Urothelium cell line (cell line): ENCODE measurements at places on chromosomes 2 and 18.

DNA sequence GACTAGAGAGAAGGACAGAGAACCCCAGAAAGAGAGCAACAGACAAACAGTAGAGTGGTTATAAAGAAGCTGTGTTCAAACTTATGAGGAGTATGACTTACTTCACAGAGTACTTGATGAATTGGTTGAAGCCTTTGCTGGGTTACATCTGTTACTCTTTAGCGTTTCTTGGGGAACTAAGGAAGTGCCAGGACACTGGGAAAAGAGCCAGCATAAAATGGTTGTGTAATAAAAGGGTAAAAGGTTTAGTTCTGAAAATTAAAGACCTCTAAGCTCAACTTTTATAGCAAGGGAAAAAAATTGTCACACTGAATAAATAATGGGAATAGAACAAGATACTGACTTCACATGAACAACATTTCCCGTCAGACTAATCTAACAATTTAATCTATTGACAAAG lies 17.0 kb upstream of the STAT4 start:
- no peak for DNase-seq

DNA sequence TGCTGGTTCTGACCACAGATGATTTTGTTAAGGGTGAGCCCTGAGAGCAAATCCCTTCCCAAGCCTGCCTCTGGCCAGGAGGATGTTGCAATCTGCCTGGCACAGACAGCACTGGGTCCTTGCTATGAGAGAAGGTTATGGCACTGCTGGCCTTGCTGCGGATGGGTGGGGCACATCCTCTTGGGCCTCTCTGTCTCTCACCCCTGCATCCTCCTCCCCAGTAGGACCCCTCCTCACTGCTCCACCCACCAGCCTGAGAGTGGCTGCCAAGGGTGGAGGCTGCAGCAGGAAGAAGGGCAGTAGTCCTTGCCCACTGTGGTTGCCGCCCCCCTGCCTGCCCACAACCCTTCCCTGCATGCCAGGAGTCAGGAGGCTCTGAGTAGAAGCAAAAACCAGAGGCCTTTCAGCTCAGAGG lies 180.9 kb downstream of the ZBTB7C start:
- no peak for DNase-seq

GRCh38 chr18:77320971-77321559 lies 71.4 kb downstream of the GALR1 start:
- DNase-seq, result no peak

DNA sequence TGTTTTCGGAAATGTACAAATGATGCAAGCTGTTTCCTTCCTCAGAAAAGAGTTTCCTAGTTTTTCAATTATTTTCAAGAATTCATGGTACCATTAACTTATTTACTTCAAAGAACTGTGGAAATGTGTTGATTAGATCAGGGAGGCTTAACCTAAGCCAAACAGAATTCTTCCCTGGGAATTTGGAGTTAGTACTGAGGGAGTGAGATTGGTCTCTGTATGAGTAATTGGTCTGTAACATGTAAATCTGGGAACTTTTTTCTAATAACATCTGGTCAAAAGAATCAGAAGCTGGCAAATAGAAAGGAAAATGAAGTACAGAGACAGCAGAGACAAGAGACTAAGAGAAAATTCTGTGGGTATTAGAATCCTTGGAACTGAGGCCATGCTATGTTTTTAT lies 145.8 kb downstream of the BABAM2 start:
- DNase-seq, result no peak

DNA sequence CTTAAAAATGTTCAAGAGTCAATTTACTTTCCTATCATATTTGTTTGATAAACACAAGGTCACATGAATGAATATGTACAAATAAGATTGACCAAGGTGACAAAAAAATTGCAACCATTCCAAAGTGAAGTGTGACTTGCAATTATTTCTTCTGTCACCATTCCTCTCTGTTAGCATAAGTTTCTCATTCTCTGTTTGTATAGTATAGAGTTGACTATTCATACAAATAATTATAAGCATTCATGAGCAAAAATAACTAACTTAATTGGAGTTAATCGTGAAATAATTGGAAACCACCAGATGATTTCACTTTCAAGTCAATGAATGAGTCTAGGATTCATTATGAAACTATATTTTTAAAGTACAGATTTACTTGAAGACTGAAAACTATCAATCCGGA lies 42.1 kb downstream of the PGAP1 start:
- no peak for DNase-seq

GRCh38 chr2:147792966-147793617 lies 51.7 kb upstream of the ACVR2A start:
- DNase-seq, result peak; percentile 23

- DNase-seq, result no peak
These were observed 85.1 kb downstream of the UGP2 start for GRCh38 chr2:63926815-63927214.

- DNase-seq, result peak; percentile 14
These were observed 45.4 kb downstream of the SLC40A1 start for GRCh38 chr2:189534854-189535832.

GRCh38 chr18:37385846-37386778 lies 179.5 kb downstream of the CELF4 start:
- peak; percentile 11 for DNase-seq

- DNase-seq, result no peak
These were observed 13.8 kb upstream of the YWHAQ start for GRCh38 chr2:9644603-9645002.

DNA sequence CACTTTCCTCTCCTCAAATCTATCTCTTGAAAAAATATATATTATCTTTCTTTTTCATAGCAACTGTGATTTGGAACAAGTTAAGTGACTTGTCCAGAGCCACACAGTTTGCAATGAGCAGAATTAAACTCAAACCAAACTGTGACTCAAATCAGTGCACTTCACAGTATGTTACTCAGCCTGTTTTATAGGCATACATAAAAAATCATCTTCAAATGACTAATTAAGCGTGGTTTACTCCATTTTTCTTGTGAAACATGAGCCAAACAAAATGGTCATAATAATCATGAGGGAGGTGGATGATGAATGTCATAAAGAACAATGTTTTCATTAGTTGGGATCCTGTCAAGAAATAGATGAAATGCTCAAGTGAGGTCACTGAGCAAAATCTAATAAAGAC lies 6.1 kb upstream of the CCDC178 start:
- no peak for DNase-seq

- DNase-seq, result no peak
These were observed 15.9 kb downstream of the LYPD6 start for GRCh38 chr2:149346272-149346671.

DNA sequence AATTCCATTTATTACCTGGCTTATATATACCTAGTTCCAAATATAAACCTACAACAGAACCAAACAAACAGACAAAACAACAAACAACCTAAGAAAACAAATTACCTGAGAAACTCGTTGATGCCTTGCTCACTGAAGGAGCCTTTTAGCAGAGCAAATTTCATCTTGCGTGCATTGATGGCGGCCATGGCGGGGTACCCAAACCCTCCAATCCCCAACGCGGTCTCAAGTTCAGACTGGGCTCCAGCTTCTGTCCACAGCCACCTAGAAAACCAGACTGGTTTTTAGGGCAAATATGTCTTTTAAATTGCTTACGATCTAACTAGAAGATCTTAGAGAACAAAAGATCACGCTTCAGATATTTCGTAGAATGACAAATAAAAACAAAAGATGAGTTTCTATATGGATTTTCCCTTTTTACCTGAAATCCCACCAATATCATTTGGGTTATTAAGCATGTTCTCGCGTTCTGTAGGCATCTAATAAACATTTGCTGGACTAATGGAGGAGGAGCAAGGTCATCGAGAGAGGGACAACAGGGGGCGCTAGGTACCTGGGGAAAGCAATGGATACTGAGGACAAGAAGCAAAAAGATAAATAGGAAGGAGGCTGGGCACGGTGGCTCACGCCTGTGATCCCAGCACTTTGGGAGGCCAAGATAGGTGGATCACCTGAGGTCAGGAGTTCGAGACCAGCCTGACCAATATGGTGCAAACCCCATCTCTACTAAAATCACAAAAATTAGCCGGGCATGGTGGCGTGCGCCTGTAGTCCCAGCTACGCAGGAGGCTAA lies 25.2 kb downstream of the PDIA6 start:
- DNase-seq, result no peak

GRCh38 chr2:232515639-232516038 lies 4.5 kb upstream of the PRSS56 start:
- no peak for DNase-seq

GRCh38 chr2:61157371-61158003 lies 4.5 kb upstream of the C2orf74 start:
- DNase-seq, result no peak

DNA sequence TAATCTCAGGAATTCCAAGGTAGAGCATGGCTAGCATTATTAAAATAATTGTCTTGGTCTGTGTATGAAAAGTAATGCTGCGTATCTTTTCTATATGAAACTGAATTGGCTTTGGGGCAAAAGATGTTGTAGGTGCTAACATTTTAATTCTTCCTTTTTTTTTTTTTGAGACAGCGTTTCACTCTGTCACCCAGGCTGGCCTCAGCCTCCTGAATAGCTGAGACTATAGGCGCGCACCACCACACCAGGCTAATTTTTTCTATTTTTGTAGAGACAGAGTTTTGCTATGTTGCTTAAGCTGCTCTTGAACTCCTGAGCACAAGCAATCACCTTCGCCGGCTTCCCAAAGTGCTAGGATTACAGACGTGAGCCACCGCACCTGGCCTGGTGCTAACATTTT lies 172.6 kb upstream of the STON1 start:
- no peak for DNase-seq

DNA sequence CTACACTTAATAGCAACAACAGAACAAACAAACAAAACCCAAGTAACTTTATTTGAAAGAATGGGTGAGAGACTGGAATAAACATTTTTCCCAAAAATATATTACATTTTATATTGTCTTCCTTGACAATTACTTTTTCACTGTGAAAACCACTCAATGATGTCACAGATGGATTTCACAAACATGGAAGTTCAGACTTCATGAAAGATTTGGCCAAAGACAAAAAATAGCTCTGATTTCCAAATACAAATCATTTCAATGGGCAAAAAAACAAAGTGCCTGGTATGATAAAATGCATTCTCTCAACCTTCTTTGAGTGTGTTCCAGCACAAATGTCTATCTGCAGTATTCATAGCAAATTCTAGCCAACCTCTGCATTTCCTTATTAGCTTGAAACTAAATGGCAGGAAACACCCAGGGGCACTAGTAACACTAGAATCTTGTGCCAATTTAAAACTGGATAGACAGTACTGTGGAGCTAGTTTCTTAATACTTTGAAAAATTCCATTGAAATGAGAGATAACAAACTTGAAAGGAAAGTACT lies 28.5 kb upstream of the NAPG start:
- no peak for DNase-seq

DNA sequence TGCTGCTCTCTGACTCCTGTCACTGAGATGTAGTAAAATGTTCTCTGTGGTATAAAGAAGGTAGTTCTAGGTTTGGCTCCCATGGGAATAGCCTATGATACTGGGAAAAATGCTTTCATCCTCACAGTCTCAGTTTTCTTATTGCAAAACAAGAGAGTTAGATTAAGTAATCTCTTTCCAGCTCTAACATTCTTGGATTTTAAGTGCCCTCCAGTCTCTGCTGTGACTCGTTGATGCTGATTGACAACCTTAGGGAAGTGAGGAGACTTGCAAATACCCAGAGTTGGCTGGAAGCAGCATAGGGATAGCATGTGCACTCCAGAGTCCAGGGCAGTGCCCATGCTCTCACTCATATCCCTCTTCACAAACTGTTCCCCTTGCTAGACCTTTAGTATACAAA lies 534.9 kb downstream of the SLC4A3 start:
- DNase-seq, result no peak

- no peak for DNase-seq
These were observed 44.3 kb upstream of the TMEM87B start for GRCh38 chr2:112010751-112011150.

DNA sequence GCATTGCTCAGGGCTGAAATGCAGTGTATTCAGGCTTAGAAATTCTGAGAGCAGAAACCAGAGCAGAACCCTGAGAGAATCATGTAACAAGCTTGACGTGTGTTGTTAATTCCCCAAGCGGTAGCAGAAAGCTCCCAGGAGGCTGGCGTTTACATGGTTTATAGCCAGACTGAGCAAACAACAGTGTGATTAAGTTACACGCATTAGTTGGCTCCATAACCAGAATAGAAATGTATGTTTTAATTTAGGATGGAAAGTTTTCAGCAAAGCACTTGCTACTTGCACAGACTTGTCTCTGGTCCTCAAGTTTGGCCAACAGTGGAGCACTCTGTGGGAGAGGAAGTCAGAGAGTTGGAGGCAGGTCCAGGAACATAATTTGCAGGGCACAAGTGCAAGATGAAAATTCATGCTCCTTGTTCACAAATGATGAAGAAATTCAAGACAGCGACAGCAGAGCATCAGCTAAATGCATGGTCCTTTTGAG lies 69.3 kb downstream of the MAPK4 start:
- no peak for DNase-seq

- DNase-seq, result no peak
These were observed 4.7 kb downstream of the MGAT4A start for GRCh38 chr2:98726205-98726604.

DNA sequence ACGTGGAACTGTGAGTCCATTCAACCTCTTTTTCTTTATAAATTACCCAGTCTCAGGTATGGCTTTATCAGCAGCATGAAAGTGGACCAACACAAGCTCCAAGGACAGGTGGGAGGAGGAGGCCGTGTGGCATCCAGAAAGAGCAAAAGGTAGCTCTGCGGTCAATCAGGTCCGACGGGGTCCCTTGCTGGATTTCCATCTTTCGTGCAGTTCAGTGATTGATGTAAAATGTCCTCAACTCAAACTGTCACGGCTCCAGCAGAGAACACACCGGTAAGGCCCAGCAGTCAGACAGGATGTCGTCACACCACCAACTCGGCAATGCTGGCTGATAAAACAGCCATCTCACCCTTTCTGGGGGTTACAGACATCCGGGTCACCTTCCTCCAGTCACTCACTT lies 123.3 kb downstream of the PXDN start:
- no peak for DNase-seq

DNA sequence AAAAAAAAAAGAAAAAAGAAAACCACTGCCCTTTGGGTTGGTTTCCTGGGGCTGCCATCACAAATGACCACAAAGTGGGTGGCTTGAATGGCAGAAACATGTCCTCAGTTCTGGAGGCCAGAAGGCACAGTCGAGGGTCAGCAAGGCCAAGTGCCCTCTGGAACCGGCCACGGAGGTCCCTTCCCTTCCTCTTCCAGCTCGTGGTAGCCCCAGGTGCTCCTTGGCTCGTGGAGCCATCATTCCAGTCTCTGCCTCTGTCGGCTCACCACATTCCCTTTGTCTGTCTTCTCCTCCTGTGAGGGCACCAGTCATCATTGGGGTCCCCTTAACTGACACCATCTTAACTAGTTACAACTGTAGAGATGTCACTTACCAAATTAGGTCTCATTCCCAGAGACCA lies 8.5 kb upstream of the NFATC1 start:
- DNase-seq, result no peak

GRCh38 chr2:196328088-196328680 lies 156.8 kb upstream of the STK17B start:
- no peak for DNase-seq

- DNase-seq, result peak; percentile 76
These were observed 325.6 kb upstream of the VRK2 start for GRCh38 chr2:57720728-57721627.
